ENCODE measurements at places on chromosomes 11 and 22.

GRCh38 chr11:102527684-102528083 lies 2.9 kb downstream of the MMP7 start:
- no peak for DNase-seq
- H3K36me3 ChIP-seq, result no peaks in the 10 kb centered on the region
- peaks cover 14% of the 10 kb centered on the region for H3K4me1 ChIP-seq
- H3K27ac ChIP-seq, result no peak overlapping the region
- no peak overlapping the region for H3K4me3 ChIP-seq

DNA sequence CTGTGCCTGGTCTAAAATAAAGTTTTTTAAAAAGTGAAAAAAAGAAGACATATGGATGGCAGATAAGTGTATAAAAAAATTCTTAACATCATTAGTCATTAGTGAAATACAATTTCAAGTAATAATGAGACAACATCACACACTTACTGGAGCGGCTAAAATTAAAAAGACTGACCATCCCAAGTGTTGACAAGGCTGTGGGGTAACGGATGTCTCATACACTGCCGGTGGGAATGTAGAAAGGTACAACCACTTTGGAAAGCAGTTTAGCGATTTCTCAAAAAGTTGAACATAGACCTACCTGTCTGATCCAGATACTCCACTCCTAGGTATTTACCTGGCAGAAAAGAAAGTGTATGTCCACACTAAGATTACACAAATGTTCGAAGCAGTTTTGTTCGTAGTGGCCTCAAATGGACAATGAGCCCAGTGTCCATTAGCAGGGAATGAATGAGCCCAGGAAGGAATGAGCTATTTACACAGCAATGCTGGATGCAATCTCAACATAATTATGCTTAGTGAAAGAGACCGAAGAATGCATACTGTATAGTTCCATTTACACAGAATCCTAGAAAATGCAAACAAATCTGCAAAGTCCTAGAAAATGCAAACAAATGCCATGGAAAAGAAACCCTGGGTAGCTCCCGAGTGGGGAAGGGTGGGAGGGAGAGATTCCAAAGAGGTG lies 6.7 kb upstream of the MUC2 start:
- peaks cover 3% of the 10 kb centered on the region for H3K4me1 ChIP-seq
- no peak overlapping the region for H3K27ac ChIP-seq
- no peaks in the 10 kb centered on the region for H3K36me3 ChIP-seq
- peaks cover 3% of the 10 kb centered on the region for H3K27me3 ChIP-seq

DNA sequence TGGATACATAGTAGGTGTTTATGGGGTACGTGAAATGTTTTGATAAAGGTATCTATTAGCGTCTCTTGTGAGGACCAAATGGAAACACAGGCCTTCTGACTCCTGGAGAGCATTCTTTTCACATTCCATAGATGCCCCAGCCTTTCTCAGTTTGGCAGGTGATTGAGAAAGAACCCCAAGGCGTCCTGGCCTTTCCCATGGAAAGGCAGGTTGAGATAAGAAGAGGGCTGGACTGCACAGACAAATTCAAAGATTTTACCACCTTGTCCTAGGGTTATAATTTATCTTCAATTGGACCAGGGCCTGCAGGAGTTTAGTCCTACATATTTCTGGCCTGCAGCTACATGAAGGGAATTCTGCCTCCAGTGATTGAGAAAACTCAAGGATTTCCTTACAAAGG lies 661 bp upstream of the OLFML1 start:
- H3K36me3 ChIP-seq, result no peaks in the 10 kb centered on the region
- H3K4me1 ChIP-seq, result no peaks in the 10 kb centered on the region
- no peak overlapping the region for H3K4me3 ChIP-seq
- H3K27me3 ChIP-seq, result no peaks in the 10 kb centered on the region
- no peak overlapping the region for H3K27ac ChIP-seq

- H3K36me3 ChIP-seq, result no peaks in the 10 kb centered on the region
- H3K27ac ChIP-seq, result no peak overlapping the region
- no peaks in the 10 kb centered on the region for H3K27me3 ChIP-seq
- DNase-seq, result no peak
Observed at GRCh38 chr22:25407859-25408229, 156.6 kb upstream of the GRK3 start.

DNA sequence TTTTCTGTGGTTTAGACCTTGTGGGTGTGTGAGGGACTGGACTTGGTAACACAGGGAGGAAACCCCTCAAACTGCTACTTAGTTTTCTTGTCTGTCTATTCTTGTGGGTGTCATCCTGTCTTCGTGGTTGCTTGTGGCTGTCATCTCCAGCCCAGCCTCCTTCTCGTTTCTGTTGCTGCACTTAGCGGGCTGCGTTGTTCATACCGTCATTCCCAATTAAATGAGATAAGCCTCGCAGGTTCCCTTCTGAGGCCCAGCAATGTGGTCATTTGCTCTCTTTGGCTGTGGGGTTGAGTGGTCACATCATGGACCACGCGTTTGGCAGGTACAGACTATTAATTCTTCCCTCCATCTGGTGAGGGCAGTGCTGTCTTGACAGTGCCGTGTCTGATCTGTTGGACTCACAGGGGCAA lies 18.8 kb downstream of the PANX1 start:
- no peak for DNase-seq
- H3K4me3 ChIP-seq, result no peak overlapping the region
- no peaks in the 10 kb centered on the region for H3K36me3 ChIP-seq
- H3K4me1 ChIP-seq, result peaks cover 36% of the 10 kb centered on the region
- H3K27me3 ChIP-seq, result no peaks in the 10 kb centered on the region

DNA sequence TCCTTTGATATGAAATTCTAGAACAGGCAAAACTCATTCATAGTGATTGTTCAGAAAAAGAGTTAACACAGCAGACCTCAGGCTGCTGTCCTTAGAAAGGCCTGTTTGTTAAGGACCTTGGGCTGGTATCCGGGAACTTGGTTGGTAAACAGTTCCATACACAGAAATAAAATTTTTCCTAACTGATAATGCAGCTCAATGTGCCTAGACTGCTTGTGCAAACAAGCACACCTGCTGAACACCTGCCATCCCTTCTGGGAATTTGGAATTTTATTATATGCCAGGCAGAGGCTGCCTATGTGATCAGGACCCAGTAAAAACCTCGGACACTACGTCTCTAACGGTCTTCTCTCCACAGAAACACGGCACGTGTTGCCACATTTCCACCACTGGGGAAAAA lies 11.5 kb downstream of the THAP12 start:
- H3K4me1 ChIP-seq, result peaks cover 9% of the 10 kb centered on the region

DNA sequence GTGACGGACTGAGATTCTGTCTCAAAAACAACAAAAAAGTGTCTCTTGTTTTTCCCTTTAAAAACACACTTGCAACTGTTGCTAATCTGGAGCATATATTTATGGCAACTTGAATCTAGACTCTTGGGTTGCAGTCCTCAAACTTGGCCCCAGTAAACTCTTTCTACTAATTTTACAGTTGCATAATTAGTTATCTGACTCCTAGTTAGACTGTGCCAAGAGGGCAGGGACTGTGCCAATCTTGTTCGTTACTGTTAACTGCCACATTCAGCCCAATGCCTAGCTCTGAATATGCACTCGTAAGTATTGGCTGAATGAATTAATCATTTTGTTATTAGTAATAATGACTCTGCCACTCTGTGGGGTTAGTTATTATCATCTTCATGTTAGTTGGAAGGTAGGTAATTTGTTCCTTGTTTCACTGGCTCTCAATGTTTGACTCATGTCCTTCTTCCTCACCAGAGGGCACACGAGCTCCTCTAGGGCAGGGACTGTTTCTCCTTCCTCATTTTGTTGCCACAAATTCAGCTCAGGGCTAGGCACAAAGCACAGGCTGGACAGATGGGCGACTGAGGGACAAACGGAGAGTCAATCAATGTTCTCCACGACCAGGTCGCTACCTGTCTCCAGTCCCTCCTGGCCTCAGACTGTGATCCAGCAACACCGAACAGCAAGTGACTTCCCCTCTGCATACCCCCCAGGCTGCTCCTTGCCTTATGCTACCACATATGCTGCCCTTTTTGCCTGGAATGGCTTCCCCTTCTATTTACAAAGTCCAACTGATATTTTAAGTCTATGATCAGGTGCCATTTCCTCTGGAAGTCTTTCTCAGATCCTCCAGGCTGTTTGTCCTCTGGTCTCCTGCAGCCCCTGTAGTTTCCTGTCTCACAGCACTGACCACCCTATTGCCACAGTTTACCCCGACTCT lies 9.0 kb downstream of the CLPB start:
- H3K27me3 ChIP-seq, result no peaks in the 10 kb centered on the region
- no peaks in the 10 kb centered on the region for H3K4me1 ChIP-seq
- no peak overlapping the region for H3K4me3 ChIP-seq

DNA sequence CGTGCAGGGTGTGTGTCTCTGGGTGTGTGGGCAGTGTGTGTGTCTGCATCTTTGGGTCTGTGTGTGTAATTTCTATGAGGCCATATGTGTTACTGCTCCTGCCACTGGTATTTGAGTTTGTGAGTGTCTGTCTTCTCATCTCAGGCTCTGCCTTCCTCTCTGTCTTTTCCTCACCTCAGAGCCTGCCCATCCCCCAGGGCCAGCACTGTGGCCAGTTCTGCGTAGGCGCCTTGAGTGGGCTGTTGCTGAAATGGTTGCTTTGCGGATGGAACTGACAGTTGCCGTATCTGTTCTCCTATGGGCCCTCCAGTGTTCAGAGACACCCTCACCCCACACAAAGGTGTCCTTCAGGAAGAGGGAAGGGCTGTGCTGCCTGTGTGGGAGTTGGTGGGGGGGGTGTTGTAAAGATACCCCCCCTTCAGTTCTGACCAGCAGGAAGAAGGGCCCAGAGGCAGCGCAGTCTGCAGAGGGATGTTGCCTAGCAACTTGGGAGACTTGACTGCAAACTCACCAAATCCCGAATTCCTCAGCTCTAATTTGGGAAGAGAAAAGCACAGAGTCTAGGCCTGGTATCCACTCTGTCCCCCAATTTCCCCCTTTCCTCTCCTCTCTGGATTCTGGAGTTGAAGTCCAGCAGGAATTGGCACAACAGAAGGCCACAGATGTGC lies 2.0 kb upstream of the NRGN start:
- peaks cover 8% of the 10 kb centered on the region for H3K27me3 ChIP-seq
- no peak overlapping the region for H3K4me3 ChIP-seq
- no peaks in the 10 kb centered on the region for H3K36me3 ChIP-seq
- no peak overlapping the region for H3K27ac ChIP-seq

GRCh38 chr22:21865041-21865440 lies 2.4 kb downstream of the MAPK1 start:
- H3K4me3 ChIP-seq, result no peak overlapping the region
- H3K27me3 ChIP-seq, result no peaks in the 10 kb centered on the region
- H3K4me1 ChIP-seq, result peaks cover 18% of the 10 kb centered on the region
- H3K36me3 ChIP-seq, result no peaks in the 10 kb centered on the region
- no peak overlapping the region for H3K27ac ChIP-seq

DNA sequence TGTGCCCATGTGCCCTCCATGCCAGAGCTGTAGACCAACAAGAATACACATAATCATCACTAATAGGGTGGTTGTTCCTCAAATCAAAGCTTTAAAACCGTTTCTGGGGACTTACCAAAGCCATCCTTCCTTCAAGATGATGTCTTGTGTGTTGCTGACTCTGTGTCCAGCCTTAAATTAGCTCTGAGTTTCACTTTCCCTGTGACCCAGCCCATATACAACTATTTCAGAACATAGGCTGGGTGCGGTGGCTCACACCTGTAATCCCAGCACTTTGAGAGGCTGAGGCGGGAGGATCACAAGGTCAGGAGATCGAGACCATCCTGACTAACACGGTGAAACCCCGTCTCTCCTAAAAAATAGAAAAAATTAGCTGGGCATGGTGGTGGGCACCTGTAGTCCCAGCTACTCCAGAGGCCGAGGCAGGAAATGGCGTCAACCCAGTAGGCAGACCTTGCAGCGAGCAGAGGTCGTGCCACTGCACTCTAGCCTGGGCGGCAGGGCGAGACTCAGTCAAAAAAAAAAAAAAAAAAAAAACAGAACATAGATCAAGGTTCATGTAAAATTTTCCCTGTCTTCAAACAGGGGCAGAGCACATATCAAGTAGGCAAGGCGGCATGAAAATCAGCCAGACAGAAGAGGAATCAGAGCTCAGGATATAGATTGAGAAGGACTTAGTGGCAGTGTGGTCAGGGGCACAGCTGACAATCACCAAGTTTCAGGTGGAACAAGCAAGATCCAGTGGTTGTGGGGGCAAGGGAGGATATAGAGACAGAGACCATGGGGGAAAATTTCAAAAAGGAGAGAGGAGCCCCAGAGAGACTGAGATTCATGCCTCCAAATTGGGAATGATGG lies at the start of gene PLAAT2:
Gene PLAAT2 (minus strand): TSS at position 179 of the 855 bp plus-strand sequence. CDS start 55 bp downstream, at position 124.
- DNase-seq, result no peak
- no peak within 1 kb of the TSS for H3K27ac ChIP-seq
- peaks cover 3% of the 10 kb centered on the region for H3K4me1 ChIP-seq
- no peaks in the 10 kb centered on the region for H3K36me3 ChIP-seq
- H3K4me3 ChIP-seq, result no peak within 1 kb of the TSS

- peak; percentile 62 for DNase-seq
- H3K4me1 ChIP-seq, result peaks cover 44% of the 10 kb centered on the region
- no peaks in the 10 kb centered on the region for H3K27me3 ChIP-seq
- peak overlapping the region; percentile 21 for H3K27ac ChIP-seq
- H3K36me3 ChIP-seq, result peaks cover 7% of the 10 kb centered on the region
Observed at GRCh38 chr11:9755561-9756185, 91.8 kb downstream of the SWAP70 start.

DNA sequence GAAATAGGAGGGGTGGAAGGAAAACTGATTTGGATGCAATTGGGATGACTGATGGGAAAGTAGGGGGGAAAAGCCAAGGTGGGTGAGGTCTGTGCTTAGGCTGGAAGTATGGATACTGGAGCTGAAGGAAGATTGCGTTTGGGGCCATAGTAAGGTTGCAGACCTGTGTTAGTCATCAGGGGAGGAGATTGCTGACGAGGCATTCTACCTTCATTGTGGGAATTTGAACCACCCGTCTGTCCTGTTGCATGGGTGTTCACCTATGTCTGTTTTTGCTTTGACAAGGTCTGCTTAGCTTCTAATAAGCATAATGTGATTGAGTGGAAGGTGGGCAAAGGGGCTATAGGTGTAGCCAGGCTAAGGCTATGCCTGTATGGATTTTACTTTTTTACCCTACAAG lies 323.8 kb downstream of the BLID start:
- no peak overlapping the region for H3K27ac ChIP-seq
- H3K27me3 ChIP-seq, result no peaks in the 10 kb centered on the region
- no peak overlapping the region for H3K4me3 ChIP-seq
- no peaks in the 10 kb centered on the region for H3K4me1 ChIP-seq
